ENCODE measurements at places on chromosomes 3 and 15. TPM values are rescaled to one million over a fixed set of nuclear protein-coding genes. Genes with fewer than 3 reads are reported as not detected.

Gene MEGF11
- not detected for total RNA-seq

Gene ANKRD63
- total RNA-seq: 1.4 TPM

Gene KCNAB1
- not detected for total RNA-seq

Gene SUSD5
- total RNA-seq: not detected

Gene ACTC1
- total RNA-seq: not detected

Gene CHDH
- total RNA-seq: 3.2 TPM

Gene SLTM
- 103 TPM for total RNA-seq

DNA sequence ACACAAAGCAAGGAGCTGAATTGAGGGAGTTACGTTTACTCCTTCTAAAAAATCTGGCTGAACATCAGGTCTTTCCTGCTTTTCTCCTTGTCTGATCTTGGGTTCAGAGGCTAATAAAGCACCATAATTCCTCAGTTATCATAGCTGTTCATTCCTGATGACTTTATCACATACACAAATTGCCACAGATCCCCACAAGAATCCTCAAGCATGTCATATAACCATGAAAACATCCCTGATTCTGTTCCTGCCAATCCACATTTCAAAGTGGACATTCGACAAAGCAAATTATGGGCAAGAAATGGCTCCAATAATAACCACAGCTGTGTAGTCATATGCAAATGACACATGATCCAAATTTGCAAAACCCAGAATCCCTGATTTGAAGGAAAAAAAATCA lies 321.3 kb downstream of the MEX3B start:
- H3K36me3 ChIP-seq: no peaks in the 10 kb centered on the region
- no peak for DNase-seq
- no peak overlapping the region for H3K27ac ChIP-seq
- no peaks in the 10 kb centered on the region for H3K27me3 ChIP-seq
- no peaks in the 10 kb centered on the region for H3K4me1 ChIP-seq
- H3K4me3 ChIP-seq: no peak overlapping the region

DNA sequence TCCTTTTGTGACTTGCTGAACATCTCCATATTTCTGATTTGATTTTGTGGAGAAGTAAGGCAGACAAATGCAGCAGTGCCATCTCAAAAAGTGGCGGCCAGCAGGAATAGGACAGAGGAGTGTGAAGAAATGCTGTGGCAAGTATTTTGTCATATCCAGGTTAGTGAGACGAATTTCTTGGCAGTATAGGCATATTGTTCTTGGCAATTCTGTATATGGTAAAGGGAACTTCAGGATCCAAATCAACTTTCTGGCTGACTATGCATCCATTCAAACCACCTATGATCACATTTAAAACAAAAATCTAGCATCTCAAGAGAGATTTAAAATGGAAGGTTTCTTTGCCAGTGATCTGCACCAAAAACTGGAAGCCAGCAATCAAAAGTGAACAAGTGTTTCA lies 228.0 kb downstream of the DTWD1 start:
- no peak for DNase-seq
- no peak overlapping the region for H3K4me3 ChIP-seq
- H3K27ac ChIP-seq: peak overlapping the region; percentile 95

DNA sequence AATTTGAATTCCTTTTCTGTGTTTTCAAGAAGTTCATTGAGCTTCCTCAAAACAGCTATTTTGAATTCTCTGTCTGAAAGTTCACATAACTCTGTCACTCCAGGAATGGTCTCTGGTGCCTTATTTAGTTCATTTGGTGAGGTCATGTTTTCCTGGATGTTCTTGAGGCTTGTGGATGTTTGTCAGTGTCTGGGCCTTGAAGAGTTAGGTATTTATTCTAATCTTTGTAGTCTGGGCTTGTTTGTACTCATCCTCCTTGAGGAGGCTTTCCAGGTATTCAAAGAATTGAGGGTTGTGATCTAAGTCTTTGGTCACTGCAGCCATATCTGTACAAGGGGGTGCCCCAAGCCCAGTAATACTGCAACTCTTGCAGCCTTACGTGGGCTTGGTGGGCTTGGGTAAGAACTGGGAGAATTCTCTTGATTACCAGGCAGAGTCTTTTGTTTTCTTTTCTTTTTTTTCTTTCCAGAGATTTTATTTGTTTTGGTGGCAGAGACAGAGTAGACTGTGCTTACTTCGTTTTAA lies 19.3 kb upstream of the CCNDBP1 start:
- no peak overlapping the region for H3K4me3 ChIP-seq
- H3K4me1 ChIP-seq: peaks cover 22% of the 10 kb centered on the region
- DNase-seq: no peak
- H3K27me3 ChIP-seq: no peaks in the 10 kb centered on the region
- H3K36me3 ChIP-seq: no peaks in the 10 kb centered on the region
- no peak overlapping the region for H3K27ac ChIP-seq

DNA sequence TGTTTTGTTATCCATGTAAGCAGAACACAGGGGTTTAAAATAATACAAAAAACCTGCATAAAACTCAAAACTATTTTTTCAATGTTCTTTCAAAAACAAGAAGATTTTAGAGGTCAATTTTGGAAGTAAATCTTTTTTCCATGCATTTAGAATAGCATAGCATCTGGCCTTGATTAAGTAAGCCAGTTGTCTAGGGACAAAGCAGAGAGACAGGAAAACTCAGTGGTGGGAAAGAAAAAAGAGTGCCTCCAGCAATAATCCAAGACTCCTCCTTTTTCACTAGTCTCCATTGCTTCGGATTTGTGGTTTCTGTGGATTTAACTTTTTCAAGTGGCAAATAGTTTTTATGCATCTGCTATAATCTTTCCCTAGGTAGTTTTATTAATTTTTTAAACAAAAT lies 88.9 kb downstream of the SUCNR1 start:
- H3K36me3 ChIP-seq: no peaks in the 10 kb centered on the region
- DNase-seq: no peak
- no peaks in the 10 kb centered on the region for H3K4me1 ChIP-seq
- no peaks in the 10 kb centered on the region for H3K27me3 ChIP-seq
- no peak overlapping the region for H3K27ac ChIP-seq
- no peak overlapping the region for H3K4me3 ChIP-seq

DNA sequence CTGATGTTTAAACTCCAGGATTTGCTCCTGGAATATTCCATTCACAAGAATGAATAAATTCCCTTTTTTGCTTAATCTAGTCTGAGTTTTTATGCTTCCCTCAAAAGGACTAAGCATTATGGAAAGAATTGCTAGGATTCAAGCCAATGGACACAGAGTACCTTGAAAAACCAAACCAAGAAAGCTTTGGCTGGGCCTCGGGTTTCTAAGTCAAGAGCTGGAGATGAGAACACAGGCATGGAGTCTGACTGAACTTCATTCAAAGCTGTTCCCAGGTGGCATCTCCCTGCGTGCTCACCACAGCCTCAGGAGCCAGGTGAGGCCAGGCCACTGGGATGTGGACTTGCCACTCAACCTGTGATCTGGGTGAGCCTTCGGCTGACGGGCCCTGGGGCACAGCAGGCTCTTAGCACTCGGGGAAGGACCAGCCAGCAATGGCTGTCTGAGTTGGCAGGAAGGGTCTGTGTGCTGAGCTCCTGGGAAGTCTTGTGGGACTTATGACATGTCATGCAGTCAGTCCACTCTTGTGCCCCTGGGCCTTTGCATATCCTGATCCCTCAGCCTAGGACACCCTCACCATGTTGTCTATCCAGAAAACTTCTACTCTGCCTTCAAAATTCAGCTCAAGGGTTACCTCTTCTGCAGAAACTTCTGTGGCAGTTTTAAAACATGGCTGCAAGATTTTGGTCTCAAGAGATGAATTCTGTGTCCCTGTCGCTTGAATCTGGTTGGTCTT lies 21.8 kb downstream of the CRABP1 start:
- H3K27ac ChIP-seq: no peak overlapping the region
- DNase-seq: no peak
- H3K4me3 ChIP-seq: no peak overlapping the region

DNA sequence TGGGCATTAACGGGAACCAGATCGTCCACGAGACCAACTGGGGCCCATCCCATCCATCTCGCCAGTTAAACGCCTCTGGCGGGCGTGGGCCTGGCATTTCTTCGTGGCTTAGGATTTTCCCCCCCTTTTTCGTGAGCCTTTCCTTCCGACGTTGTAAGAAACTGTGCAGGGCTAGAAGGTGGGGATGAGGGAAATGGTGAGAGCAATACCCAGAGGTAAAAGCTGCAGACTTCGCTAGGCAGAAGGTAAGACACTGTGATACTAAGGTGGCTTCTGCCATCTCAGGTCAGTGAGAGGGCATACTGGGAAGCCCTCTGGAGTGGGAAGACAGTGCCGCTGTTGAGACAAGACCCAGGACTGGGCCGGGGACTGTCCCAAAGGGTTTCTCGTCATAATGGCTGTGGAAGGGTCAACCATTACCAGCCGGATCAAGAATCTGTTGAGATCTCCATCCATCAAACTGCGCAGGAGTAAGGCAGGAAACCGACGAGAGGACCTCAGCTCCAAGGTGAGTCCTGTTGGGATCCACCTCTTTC lies 666 bp downstream of the MAPKBP1 start:
- no peaks in the 10 kb centered on the region for H3K27me3 ChIP-seq
- peak overlapping the region; percentile 46 for H3K27ac ChIP-seq
- no peak for DNase-seq
- H3K36me3 ChIP-seq: no peaks in the 10 kb centered on the region

- H3K27me3 ChIP-seq: no peaks in the 10 kb centered on the region
- no peak overlapping the region for H3K27ac ChIP-seq
- no peak overlapping the region for H3K4me3 ChIP-seq
These were observed 13.5 kb downstream of the UBAP1L start for GRCh38 chr15:65101411-65101890.

DNA sequence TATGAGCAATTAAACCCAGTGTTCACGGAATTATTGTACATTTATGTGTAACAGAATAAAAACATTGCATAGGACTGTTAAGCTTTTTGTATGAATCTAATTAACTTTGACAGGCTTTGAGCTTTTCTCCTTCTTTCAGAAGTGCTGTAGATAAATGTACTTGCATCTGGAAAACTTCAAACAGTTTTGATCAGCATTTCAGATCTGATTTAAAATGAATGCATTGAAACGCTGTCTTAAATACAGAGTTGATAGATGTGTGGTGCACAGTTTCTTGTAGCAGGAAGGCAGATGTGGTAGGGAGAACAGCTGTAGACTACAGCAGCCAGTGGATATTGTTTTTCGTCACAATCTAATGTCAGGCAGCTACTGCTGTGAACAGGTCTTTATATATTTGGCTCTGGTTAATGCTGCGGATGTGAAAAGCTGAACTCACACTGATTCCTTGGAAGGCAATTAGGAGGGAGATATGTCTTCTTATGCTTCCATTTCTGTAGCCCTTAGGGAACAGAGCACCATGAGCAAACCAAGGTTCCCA lies 193.8 kb upstream of the GOLIM4 start:
- H3K27ac ChIP-seq: no peak overlapping the region
- H3K36me3 ChIP-seq: no peaks in the 10 kb centered on the region
- no peaks in the 10 kb centered on the region for H3K27me3 ChIP-seq
- H3K4me3 ChIP-seq: no peak overlapping the region

- H3K4me1 ChIP-seq: no peaks in the 10 kb centered on the region
- no peaks in the 10 kb centered on the region for H3K36me3 ChIP-seq
- no peak overlapping the region for H3K27ac ChIP-seq
- DNase-seq: peak; percentile 31
- H3K27me3 ChIP-seq: no peaks in the 10 kb centered on the region
- H3K4me3 ChIP-seq: no peak overlapping the region
These were observed 71.8 kb upstream of the TMEM108 start for GRCh38 chr3:132966374-132966773.

- no peak overlapping the region for H3K4me3 ChIP-seq
- peaks cover 15% of the 10 kb centered on the region for H3K4me1 ChIP-seq
- DNase-seq: no peak
- H3K36me3 ChIP-seq: no peaks in the 10 kb centered on the region
- H3K27me3 ChIP-seq: no peaks in the 10 kb centered on the region
These were observed 53.2 kb upstream of the ZNF148 start for GRCh38 chr3:125428216-125428830.

DNA sequence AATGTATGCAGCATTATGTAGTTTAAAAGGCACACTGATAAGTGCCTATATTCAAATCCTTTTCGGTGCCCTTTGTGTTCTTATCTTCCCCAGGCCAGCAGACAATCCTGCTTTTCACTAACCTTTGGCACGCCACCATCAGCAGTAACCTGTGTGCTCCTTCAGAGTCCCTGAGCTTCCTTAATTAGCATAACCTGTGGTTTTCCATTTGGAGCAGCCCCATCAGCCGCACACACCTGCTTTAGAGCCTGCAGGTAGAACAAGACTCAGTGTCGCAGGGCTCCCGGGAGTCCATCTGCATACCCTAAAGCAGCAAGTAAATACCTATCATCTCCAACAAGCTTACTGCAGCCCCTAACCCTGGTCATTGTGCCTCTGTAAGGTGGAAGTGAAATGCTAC lies 755.1 kb downstream of the ROBO2 start:
- no peaks in the 10 kb centered on the region for H3K4me1 ChIP-seq
- no peaks in the 10 kb centered on the region for H3K27me3 ChIP-seq
- no peak overlapping the region for H3K27ac ChIP-seq

DNA sequence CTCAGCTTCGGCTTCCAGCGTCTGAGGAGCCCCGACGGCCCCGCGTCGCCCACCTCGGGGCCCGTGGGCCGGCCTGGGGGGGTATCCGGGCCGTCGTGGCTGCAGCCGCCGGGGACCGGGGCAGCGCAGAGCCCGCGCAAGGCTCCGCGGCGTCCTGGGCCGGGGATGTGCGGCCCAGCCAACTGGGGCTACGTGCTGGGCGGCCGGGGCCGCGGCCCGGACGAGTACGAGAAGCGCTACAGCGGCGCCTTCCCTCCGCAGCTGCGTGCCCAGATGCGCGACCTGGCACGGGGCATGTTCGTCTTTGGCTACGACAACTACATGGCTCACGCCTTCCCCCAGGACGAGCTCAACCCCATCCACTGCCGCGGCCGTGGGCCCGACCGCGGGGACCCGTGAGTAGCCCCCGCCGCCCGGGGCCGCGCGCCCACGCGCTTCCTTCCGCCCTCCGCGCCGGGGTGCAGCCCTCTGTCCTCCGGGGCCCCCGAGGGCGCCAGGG lies 462 bp downstream of the EDEM1 start:
- H3K36me3 ChIP-seq: no peaks in the 10 kb centered on the region
- H3K4me3 ChIP-seq: peak overlapping the region; percentile 83
- H3K4me1 ChIP-seq: peaks cover 37% of the 10 kb centered on the region
- DNase-seq: peak; percentile 39
